ENCODE measurements at places on chromosomes 2 and 18.

DNA sequence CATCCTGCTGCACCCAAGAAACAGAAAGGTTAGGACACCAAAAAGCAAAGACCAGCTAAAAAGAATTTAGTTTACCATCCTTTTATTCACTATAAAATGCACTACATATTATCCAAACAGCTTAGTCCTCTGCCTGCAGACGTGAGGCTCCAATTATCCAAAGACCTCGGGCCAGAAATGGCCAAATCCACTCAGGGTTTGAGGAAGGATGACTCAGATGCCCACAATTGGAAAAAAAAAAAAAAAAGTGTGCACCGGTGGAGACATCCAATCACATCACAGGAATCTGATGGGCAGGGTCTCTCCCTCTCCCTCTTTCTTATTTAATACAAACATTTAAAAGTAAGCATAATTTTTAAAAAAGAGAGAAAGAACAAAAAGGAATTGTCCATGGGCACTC, 65.7 kb downstream of the TRABD2A start:
- DNase-seq, result no peak

DNA sequence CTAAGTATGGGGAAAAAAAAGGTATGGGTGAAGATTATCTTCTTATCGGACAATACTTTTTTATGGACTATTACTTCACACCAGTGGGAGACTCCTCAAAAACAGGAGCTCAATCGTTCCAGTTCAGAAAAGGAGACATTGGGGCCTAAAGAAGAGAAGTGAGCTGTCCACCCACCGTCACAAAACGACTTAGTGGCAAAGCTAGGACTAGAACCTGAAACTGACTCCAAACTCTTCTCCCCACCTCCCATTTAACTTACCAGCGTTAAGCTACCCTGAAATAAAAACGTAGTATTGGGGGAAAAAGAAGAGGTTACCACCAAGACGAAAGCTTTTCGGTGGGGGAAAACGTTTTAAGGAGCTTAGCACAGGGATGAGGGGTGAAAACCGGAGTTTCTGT, 503 bp downstream of the GTF3C3 start:
- DNase-seq, result no peak

DNA sequence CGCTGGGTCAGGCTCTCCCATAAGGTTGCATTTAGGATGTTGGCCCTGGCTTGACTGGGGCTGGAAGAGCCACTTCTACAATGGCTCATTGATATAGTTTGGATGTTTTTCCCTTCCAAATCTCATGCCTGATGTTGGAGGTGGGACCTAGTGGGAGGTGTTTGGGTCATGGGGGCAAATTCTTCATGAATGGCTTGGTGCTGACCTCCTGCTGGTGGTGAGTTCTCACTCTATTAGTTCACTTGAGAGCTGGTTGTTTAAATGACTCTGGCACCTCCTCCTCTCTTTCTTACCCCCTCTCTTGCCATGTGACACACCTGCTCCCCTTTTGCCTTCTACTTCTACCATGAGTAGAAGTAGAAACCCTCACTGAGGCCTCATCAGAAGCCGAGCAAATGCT, 20.5 kb downstream of the ACOXL start:
- DNase-seq, result no peak

GRCh38 chr18:71012789-71013188, 723.9 kb downstream of the SOCS6 start:
- no peak for DNase-seq

GRCh38 chr18:23878336-23878900, 136.1 kb upstream of the TTC39C start:
- no peak for DNase-seq

DNA sequence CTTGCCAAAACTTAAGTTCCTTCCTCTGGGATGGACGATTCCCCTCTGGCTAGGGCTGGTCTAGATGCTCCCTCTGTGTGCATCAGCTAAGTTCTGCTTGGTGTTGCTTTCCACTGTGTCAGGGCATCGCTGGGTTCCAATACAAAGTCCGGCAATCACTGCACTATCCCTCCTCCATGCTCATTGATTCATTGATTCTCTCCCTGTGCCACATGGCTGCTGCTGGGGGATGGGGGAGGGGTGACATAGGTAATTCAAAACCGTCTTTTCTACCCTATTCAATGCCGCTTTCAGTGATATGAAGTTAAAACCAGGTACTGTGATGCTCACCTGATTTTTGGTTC, 22.8 kb downstream of the IL1RN start:
- no peak for DNase-seq

GRCh38 chr2:167750675-167751074, 496.7 kb downstream of the STK39 start:
- DNase-seq, result no peak

- peak; percentile 34 for DNase-seq
Measured at GRCh38 chr2:179410552-179411356, 146.1 kb upstream of the SESTD1 start.

DNA sequence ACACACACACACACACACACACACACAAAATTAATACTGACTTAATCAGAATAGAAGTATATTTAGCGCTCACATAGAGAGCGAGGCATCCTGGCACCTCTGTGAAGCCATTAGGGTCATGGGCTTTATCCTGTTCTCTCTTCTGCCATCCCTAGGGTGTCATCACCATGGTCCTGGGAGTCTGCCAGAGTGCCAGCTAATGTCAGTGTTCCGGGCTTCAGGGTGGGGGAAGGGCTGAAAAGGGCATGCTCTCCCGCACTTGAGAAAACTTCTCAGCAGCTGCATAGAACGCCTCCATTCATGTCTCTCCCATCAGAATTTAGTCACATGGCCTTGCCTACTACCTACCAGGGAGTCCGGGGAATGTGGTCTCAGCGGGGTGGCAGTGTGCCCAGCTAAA, 19.7 kb upstream of the DYNC2LI1 start:
- no peak for DNase-seq

DNA sequence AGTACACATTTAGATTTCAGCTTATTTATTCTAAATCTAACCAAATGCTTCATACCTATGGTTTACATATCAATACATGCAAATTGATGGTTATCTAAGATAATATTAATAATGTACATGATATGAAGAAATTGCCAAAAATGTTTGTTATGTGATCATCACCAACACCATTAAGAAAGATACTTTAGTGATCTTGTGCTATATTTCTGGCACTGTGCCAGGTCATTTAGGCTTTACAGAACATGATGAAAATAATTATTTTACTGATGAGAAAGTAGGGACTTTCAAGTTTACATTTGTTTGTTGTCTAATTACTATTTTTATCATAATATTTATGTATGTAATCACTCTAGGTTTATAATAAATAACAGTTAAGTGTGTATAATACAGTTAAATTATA, 158.3 kb downstream of the GULP1 start:
- DNase-seq, result no peak

GRCh38 chr18:76736309-76736708, 86.0 kb upstream of the ZNF236 start:
- no peak for DNase-seq

DNA sequence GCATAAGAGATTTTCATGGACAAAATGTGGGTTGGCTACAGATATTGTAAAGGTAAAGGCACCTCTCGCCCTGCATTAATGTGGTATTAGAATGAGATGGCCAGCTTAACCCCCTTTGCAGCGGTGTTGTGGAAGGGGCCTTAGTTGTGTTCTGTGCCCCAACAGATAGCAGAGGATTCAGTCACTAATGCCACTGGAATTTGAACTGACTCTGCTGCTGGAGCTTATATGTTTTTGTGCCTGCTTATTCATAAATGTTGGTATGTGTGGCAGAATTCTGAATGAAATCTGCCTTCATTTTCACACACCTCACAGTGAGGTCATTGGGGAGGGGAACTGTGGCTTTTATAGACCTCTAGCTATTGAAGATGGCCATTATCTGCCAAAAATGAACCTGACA, 90.7 kb upstream of the ITGA6 start:
- no peak for DNase-seq
